ENCODE measurements at places on chromosomes 11 and 22. TPM values are rescaled to one million over a fixed set of nuclear protein-coding genes. Genes with fewer than 3 reads are reported as not detected.
A peak's percentile ranks its signal among the peaks of the same experiment; 100 is the strongest.

DNA sequence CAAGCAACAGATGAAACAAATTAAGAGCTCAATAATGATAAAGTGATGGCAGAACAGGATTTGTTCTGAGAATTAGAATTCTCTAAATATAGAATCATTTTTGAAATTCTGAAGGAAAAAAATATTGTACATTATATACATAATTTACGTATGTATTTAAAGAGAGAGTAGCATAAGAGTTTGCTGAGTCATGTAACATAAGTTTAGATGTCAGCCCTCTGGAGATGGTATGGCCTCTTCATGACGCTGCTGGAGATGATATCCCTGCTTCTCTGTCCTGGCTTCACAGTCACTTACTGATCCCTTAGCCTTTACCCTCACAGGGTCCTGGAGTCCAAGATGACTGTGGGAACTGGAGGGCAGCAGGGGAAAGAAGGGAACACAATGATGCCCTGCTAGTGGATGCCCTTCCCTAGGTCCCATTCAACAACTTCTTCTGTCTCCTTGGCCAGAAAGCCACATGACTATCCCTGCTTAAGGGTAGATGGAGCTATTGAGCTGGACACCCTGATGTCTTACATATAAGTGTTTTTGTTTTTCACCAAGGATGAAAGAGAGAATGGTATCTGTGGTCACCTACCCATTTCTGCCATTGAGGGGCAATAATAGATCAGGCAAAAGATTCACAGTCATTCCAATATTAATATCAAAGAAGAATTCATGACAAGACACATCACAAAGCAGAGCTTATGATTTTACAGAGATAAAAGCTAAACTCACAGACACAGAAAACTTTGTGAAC, 753.1 kb downstream of the TBC1D22A start:
- no peak for DNase-seq

GRCh38 chr22:30615543-30615954, 8.6 kb downstream of the TCN2 start:
- no peak for DNase-seq

Gene PKNOX2
- 0.08 TPM for polyA plus RNA-seq

Gene PANX3
- polyA plus RNA-seq = not detected

- DNase-seq = peak; percentile 74
Observed at GRCh38 chr11:132125988-132126871, 755.8 kb downstream of the NTM start.

DNA sequence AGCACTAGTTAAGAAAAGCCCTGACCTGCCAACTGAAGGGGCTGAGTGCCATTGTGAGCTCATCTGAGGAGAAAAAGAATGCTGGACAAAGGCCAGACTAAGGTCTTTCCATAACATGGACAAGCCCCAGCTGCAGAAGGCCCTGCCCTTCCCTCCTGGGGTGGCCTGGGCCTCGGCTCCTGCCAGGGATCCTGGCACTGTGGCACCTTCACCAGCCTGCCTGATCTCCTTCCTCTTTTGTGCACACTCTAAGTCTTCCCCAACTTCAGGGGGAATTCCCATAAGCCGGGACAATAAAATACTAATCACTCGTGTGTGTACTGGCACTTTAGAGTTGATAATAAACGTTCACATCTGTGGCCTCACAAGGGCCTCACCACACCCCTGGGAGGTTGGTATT, 9.9 kb downstream of the TMPRSS13 start:
- no peak for DNase-seq

DNA sequence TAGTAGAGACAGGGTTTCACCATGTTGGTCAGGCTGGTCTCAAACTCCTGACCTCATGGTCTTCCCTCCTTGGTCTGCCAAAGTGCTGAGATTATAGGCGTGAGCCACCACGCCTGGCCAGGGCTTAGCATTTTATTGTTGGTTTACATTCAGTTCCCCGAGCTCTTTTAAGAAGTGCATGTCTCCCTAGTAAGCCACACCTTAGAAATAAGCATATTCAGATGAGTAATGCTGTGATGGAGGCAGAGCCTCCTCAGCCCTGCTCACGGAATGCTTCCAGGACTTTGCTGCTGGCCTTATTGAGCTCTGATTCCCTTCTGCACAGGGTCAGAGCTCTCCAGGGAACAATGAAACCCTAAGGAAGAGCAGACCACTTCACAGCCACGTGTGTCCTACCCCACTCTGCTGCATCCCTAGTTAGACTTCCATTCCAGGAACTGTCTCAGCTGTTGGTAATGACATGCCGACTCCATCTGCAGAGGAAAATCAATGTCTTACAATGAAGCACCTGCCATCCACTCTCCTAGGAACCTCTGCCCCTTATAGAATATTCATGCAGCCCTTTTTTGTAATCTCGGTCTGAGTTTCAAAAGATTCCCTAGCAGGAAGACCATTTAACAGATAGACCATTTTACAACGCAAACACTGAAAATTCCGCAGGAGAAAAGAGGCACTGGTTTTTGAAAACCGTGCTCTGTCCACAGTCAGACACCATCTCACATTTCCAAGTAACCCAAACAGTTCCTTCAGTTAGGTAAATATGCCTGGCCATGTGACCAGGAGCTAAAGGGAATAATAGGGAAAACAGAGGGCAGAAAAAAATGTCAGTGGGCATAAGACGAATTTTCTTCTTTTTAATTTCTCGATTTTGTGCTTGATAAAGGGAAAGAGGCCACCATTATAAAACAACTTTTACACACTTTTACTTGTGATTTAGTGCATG, 1.7 kb upstream of the JAM3 start:
- no peak for DNase-seq

Measured in GM23248 (cell line).